ENCODE measurements at places on chromosomes 3 and 15. TPM values are rescaled to one million over a fixed set of nuclear protein-coding genes. Genes with fewer than 3 reads are reported as not detected.

The SLITRK3 gene
- not detected for total RNA-seq

The GATM gene
- 2.7 TPM for total RNA-seq

The SERINC4 gene
- not detected for total RNA-seq

The RAP2B gene
- 9.9 TPM for total RNA-seq

The CEP19 gene
- total RNA-seq, result 2.7 TPM

The TERC gene
- not detected for total RNA-seq

The PLAAT1 gene
- not detected for total RNA-seq

The CKMT1A gene
- total RNA-seq, result 1.8 TPM

The PPM1M gene
- total RNA-seq, result 4.2 TPM

The RNU5B-1 gene
- not detected for total RNA-seq

The AP3B2 gene
- 0.77 TPM for total RNA-seq

The UCN2 gene
- total RNA-seq, result 8.5 TPM

The RPL39L gene
- total RNA-seq, result 49.2 TPM

The ZKSCAN7 gene
- total RNA-seq, result not detected

The ABI3BP gene
- 0.91 TPM for total RNA-seq

The PSTPIP1 gene
- not detected for total RNA-seq

The RBPMS2 gene
- total RNA-seq, result 6.1 TPM

The TNK2 gene
- 21.9 TPM for total RNA-seq

The KBTBD13 gene
- not detected for total RNA-seq

The CLDND1 gene
- total RNA-seq, result 61.1 TPM

The NUTM1 gene
- not detected for total RNA-seq

The LIPH gene
- total RNA-seq, result 5.6 TPM

The ZPLD1 gene
- total RNA-seq, result not detected

The HCLS1 gene
- 0.05 TPM for total RNA-seq

The LRRN1 gene
- total RNA-seq, result not detected

The GOLGA8J gene
- total RNA-seq, result 0.10 TPM

The ZNF80 gene
- total RNA-seq, result not detected

The TIMP4 gene
- total RNA-seq, result 13.0 TPM

The SLC12A1 gene
- total RNA-seq, result not detected

The GP9 gene
- not detected for total RNA-seq

The GNAT1 gene
- total RNA-seq, result not detected

The BCL6 gene
- total RNA-seq, result 9.1 TPM

The SCN5A gene
- total RNA-seq, result 1.0 TPM

The CCDC54 gene
- not detected for total RNA-seq

The PLSCR5 gene
- total RNA-seq, result not detected

The PRR20G gene
- total RNA-seq, result 0.80 TPM

The SYNM gene
- 33.6 TPM for total RNA-seq

The RGMA gene
- total RNA-seq, result 0.17 TPM

The SERPINI2 gene
- not detected for total RNA-seq

The C3orf22 gene
- not detected for total RNA-seq

The CHRM5 gene
- 0.06 TPM for total RNA-seq

The ADAMTS17 gene
- total RNA-seq, result 0.13 TPM

The SELENOK gene
- 22.6 TPM for total RNA-seq

The CPEB1 gene
- total RNA-seq, result 2.9 TPM

The AP2M1 gene
- 286 TPM for total RNA-seq

The LXN gene
- 59.7 TPM for total RNA-seq

The CNTN4 gene
- total RNA-seq, result not detected

The FOXL2NB gene
- 1.4 TPM for total RNA-seq

The PARP15 gene
- not detected for total RNA-seq

The XCR1 gene
- not detected for total RNA-seq

The SGO1 gene
- total RNA-seq, result 16.3 TPM

The UBAP1L gene
- total RNA-seq, result 0.61 TPM

The SLC38A3 gene
- total RNA-seq, result not detected

The MYLK gene
- 10.5 TPM for total RNA-seq

The CLDN18 gene
- total RNA-seq, result not detected

The ZIC1 gene
- not detected for total RNA-seq

The SLC28A2 gene
- total RNA-seq, result not detected

The SLC7A14 gene
- total RNA-seq, result not detected

The RASGRF1 gene
- total RNA-seq, result 0.10 TPM
